ENCODE measurements at places on chromosomes 3 and 15. TPM values are rescaled to one million over a fixed set of nuclear protein-coding genes. Genes with fewer than 3 reads are reported as not detected.

Gene KCNMB3
- total RNA-seq: 3.1 TPM

Gene TRH
- 1.1 TPM for total RNA-seq

Gene FSTL1
- 63.8 TPM for total RNA-seq

Gene LMOD3
- 0.16 TPM for total RNA-seq

Gene PTPRG
- 81.4 TPM for total RNA-seq

Gene CHRM5
- total RNA-seq: 0.47 TPM

Gene CSTA
- not detected for total RNA-seq

Gene MKRN3
- 25.7 TPM for total RNA-seq

Gene CFAP20DC
- 4.4 TPM for total RNA-seq

Gene LYZL4
- total RNA-seq: not detected

Gene ITPKA
- total RNA-seq: 0.31 TPM

Gene TMC3
- 0.47 TPM for total RNA-seq

Gene PRR23E
- not detected for total RNA-seq

Data from occipital lobe (tissue), 3 donors.